ENCODE measurements at places on chromosomes 1 and 21. TPM values are rescaled to one million over a fixed set of nuclear protein-coding genes. Genes with fewer than 3 reads are reported as not detected.

GRCh38 chr1:200480964-200481363 is 71.1 kb upstream of the ZNF281 start:
- no peak for ATAC-seq

Gene GPR37L1
- total RNA-seq, result 0.27 TPM

DNA sequence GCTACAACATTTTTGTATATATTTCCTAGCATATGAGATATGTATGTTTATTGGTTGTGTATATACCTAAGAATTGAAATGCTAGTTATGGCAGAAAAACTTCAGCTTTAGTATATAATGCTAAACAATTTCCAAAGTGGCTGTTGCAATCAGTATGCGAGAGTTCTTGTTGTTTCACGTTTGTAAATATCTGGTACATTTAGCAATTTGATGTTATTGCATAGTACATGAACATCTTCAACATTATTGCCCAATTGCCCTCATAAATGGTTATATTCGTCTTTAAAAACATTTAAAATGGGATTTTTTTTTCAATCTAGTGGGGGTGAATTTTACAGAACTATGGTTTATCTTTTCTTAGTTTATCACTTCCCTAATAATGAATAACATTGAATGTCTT is 86.2 kb upstream of the HP1BP3 start:
- no peak for ATAC-seq

Gene CSRP1
- 9,179 TPM for total RNA-seq

Gene KRTAP19-1
- total RNA-seq, result not detected

GRCh38 chr1:116417678-116418077 is 44.6 kb downstream of the ATP1A1 start:
- no peak for ATAC-seq

- ATAC-seq, result no peak
These were observed 114.4 kb downstream of the CASZ1 start for GRCh38 chr1:10682108-10682445.

GRCh38 chr1:236016782-236017400 is 48.0 kb downstream of the NID1 start:
- ATAC-seq, result no peak

Gene TTC39A
- 0.40 TPM for total RNA-seq

Gene GREM2
- total RNA-seq, result 4.1 TPM
